CD8-positive, alpha-beta memory T cell (primary cell): ENCODE measurements at places on chromosomes 5 and 9.

- DNase-seq: no peak
Measured at GRCh38 chr9:36896296-36896695, 137.8 kb downstream of the PAX5 start.

DNA sequence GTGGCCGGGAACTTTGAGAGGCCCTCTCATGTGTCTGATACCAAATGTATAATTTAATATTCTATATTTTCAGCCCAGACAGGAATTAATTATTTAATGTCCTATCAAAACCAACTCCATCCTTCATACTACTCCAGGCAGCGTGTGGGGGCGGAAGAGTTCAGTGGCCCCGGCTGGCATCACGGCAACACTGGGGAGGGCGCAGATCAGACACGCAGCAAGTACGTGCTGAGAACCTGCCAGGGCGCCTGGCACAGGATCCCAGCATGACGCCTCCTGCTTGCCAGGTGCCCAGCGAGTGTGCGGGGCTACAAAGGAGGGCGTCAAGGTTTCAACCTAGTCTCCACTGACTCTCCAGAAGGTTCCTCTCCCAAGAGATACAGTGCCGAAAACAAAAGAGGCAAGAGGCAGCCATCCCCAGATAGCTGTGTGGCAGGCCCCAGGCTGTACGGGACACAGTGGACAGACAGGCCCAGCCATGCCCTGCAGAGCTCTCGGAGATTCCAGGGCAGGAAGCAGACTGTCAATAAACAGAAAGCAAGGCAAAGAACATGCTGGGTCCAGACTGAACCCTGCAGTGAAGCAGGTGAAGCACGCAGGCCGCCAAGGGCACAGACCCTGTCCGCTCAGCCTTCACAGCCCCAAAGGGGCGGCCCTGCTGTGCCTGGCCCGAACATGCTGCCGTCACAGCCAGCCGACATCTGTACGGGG is 110.3 kb downstream of the VAV2 start:
- no peak for DNase-seq

- no peak for DNase-seq
Measured at GRCh38 chr5:131198625-131199024, 27.9 kb downstream of the LYRM7 start.

GRCh38 chr5:2892466-2893000 is 141.1 kb upstream of the IRX2 start:
- DNase-seq: no peak

GRCh38 chr5:116380621-116381020 is 194.0 kb downstream of the SEMA6A start:
- no peak for DNase-seq

DNA sequence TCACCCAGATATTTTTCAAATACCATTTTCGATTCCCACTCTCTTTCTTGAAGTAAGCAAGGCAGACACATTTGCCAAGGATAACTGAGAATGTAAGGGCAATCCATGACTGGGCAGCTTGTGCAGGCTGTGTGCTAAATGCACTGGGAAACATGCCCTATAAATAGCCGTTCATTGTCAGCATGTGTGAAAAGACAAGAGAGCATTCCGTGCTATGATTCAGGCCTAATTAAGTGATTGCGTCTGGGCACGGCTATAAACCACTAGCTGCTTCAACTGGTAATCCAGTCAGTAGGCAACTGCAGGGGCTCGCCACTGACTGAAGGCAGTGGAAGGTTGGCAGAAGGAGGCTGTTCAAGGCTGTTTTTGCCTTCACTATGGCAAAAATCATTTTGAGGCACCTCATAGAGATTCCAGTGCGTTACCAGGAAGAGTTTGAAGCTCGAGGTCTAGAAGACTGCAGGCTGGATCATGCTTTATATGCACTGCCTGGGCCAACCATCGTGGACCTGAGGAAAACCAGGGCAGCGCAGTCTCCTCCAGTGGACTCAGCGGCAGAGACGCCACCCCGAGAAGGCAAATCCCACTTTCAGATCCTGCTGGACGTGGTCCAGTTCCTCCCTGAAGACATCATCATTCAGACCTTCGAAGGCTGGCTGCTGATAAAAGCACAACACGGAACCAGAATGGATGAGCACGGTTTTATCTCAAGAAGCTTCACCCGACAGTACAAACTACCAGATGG is at the start of gene HSPB3:
TSS of gene HSPB3 (plus strand) at position 287 of the 745 bp plus-strand sequence. CDS start at position 378, 91 bp downstream.
- no peak for DNase-seq

- DNase-seq: no peak
Measured at GRCh38 chr5:147081311-147081764, 153.5 kb upstream of the STK32A start.

- DNase-seq: no peak
Measured at GRCh38 chr9:76932757-76933156, 26.8 kb upstream of the PRUNE2 start.

- DNase-seq: no peak
Measured at GRCh38 chr9:136074706-136075105, 20.4 kb downstream of the NACC2 start.

DNA sequence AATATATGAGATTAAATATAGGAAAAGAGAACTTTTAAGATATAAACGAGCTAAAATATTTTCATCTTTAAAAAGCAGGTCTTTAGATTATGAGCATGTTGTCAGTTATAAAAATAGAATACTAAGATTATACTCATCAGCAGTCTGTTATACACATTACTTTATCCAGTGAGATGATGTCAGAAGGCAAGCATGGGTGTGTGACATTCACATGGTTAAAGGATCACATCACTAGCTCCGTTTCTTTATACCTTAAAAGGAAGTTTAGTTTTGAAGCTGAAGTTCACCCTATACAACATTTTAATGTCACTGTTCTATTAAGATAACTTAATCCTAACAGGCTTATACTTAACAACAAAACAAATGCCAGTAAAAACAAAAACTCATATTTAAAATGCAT is 59.6 kb downstream of the RICTOR start:
- no peak for DNase-seq

- no peak for DNase-seq
Measured at GRCh38 chr5:65151614-65152013, 330.1 kb downstream of the ADAMTS6 start.

- no peak for DNase-seq
Measured at GRCh38 chr9:75664597-75664996, 225.9 kb upstream of the PCSK5 start.

- DNase-seq: no peak
Measured at GRCh38 chr5:92637960-92638359, 943.1 kb downstream of the NR2F1-AS1 start.

DNA sequence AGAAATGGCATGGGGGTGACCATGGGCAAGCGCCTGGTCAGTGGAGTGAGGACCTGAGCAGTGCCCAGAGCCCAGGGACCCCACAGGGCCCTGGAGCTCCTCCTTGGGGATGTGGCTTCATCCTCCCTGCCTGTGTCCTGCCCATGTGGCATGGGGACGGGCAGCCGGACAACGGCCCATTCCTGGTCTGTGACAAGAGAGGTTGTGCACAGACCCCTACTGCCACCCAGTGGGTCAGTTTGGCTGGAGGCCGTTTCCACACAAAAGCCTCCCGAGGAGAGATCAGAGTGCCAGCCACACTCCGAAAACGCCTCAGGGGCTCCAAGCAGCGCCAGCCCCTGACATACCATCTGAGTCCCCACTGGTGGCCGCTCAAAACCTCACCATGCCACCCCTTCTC is 19.8 kb downstream of the SLC6A18 start:
- no peak for DNase-seq

DNA sequence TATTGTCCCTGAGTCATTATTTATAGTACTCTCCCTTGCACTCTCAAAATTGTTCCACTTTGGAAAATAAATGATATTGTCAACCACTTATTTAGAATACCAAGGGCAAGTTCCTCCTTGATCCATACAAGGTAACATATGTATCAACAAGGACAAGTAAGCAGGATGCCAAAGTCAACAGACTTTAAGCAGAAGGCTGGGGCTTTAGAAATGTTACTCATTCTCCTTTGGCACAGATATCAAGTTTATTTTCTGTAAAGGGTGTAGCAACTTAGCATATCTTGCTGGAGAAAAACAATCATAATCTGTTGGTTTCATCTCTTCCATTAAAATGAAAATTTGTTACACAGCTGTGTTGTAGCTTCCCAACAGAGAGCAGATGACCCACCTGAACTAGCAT is 248.7 kb upstream of the SLC30A5 start:
- DNase-seq: no peak

DNA sequence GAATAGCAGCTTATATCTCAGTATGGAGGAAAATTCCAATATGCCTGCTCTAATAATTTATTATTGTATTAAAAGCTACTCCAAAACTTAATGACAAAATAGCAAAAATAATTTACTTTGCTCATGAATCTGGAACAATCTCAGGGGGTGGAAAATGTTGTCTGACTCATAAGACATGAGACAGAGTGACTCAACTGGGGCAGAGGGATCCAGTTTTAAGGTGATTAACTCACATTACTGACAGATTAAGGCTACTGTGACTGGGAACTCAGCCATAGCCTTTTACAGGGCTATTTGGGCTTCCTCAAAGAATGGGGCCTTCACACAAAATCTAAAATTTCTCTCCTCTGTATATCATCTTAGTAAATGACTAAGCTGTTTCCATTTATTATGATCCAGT is 1172.9 kb downstream of the CDH12 start:
- DNase-seq: no peak

GRCh38 chr5:76818844-76819831 is at the start of gene F2RL1:
TSS of gene F2RL1 (plus strand) at chr5:76819030. CDS start at chr5:76819183, 153 bp downstream.
- peak; percentile 40 for DNase-seq

- no peak for DNase-seq
Measured at GRCh38 chr9:131980267-131981016, 99.2 kb downstream of the MED27 start.

DNA sequence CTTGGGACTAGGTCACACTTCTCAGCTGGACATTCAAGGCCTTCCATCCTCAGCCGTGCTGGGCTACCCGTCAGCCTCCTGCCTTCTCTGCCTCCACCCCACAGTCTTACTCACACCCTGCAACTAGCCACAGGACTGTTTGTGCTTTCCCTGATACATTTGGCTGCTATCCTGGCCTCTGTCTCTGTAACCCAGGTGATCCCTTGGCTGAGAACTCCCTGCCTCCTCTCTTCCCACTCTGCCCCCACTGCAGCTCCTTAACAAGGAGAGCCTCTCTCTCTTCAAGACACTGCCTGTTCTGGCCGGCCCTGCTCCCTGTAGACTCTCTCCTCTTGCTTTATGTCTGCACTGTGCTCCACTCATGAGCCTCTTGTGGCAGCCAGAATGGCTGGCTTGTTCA is 120.6 kb downstream of the MSX2 start:
- no peak for DNase-seq

- no peak for DNase-seq
Measured at GRCh38 chr9:129280236-129280622, 102.2 kb upstream of the IER5L start.

DNA sequence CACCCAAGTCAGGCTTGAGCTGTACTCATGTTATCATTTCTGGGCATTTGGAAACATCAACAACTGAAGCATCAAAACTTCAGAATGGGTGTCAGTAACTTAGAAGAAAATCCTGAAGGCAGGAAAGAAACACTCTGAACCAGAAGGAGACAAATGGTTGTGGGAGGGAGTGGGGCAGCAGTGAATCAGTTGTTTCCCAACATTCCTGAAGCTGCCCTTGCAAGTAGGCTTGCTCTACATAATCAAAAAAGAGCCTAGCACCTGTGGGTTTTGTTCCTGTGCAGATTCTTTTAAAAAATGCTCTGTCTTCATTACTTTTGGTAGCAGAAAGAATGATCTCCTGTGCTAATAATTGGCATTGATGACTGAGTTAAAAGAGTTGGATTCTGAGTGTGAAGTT is 424.2 kb upstream of the GRIA1 start:
- no peak for DNase-seq

GRCh38 chr9:119213471-119213870 is 155.8 kb downstream of the BRINP1 start:
- no peak for DNase-seq

GRCh38 chr9:69131682-69132081 is 42.4 kb upstream of the TJP2 start:
- no peak for DNase-seq

- no peak for DNase-seq
Measured at GRCh38 chr5:171660434-171660833, 125.2 kb upstream of the SMIM23 start.

DNA sequence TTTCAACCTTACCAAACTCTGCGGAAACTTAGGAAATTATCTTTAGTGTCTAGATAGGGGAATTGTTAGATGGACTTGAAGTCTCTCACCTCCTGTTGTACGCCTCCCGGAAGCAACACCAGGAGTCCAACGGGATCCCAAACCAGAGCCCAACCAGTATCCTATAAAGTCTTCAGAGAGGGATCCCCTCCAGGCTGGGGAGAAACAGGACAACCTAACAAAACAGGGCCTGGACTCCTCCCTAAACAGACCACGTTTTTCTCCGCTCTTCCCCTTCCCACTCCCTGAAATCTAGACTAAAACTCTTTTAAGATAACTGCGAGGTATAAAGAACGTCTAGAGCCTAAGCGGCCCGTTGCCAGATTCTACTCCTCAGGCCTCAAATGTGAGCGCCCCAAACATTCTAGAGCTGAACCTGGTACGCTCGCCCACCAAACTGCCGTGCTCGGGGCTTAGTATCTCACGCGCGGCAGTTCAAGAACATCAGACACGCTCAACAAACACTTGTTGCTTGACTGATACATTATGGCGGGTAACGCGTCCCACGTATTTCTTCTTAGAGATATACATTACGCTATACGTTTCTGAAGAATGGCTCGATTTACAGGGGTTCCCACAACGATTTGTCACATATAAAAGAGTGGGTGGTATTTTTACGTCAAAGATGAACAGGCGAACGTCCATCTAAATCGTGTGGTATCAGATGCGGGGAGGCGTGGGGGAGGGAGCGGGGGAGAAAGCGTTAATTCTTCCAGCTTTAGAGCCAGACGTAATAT is 663 bp upstream of the SMIM27 start:
- DNase-seq: peak; percentile 31

GRCh38 chr9:86207193-86207592 is 52.3 kb downstream of the C9orf153 start:
- no peak for DNase-seq

GRCh38 chr5:4627131-4627530 is 513.0 kb upstream of the ADAMTS16 start:
- DNase-seq: no peak

DNA sequence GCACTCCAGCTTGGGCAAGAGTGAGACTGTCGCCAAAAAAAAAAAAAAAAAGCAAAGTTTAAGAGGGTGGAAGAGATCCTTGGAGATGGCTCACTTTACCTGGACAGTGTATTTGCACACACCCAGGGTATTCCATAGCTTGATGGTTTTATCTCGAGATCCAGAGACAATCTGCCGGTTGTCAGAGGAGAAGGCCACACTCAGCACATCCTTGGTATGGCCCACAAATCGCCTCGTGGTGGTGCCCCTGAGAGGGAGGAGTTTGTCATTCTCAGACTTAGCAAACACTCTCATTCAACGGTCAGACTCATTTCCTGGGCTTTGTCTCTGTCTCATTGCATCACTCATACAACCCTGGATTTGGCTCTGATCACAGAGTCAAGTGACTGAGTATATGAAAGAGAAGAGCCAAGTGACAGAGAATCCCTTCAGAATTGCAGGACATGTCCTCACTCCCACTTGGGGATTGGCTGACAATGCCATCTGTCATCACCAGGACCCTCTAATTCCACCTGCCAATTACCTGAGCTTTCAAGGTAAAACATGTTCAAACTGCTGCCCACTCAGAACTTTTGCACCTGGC is 2.2 kb downstream of the RACK1 start:
- DNase-seq: no peak
